ENCODE measurements at places on chromosomes 3 and 15. TPM values are rescaled to one million over a fixed set of nuclear protein-coding genes. Genes with fewer than 3 reads are reported as not detected.

TEX55 gene
- total RNA-seq, result not detected

EBLN2 gene
- 4.1 TPM for total RNA-seq

BFSP2 gene
- total RNA-seq, result not detected

HDAC11 gene
- 1.6 TPM for total RNA-seq

CPLX3 gene
- total RNA-seq, result not detected

LRIG1 gene
- total RNA-seq, result 18.3 TPM

TRIM42 gene
- not detected for total RNA-seq

HMG20A gene
- total RNA-seq, result 38.2 TPM

Data from activated naive CD4-positive, alpha-beta T cell treated with anti-CD3 and anti-CD28 coated beads for 36 hours (primary cell).